ENCODE measurements at places on chromosomes 13 and 19. TPM values are rescaled to one million over a fixed set of nuclear protein-coding genes. Genes with fewer than 3 reads are reported as not detected.

DNA sequence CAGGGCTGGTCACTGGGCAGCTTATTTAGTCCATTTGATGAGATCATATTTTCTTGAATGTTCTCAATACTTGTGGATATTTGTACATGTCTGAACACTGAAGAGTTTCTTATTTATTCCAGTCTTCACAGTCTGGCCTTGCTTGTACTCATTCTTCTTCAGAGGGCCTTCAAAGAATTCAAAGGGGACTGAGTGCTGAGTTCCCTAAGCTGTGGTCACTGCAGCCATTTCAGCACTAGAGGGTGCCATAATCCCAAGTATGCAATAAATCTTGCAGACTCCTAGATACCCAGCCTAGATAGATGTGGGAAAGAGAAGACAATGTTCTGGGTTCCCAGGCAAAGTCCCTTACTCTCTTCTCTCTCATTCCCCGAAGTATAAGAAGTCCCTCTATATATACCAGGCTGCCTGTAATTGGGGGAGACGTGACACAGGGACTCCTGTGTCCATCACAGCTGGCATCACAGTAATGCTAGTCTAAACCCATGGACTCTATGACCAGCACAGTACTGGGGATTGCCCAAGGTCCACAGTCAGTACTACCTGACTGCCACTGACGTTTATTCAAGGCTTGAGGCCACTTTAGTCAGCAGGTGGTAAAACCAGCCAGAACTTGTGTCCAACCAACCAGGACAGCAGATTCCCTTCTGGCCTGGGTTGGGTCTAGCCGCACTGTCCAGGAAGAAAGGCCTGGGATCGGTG, 8.9 kb upstream of the VN1R1 start:
- DNase-seq, result no peak

- DNase-seq, result no peak
Measured at GRCh38 chr19:31023038-31023437, 326.2 kb downstream of the TSHZ3 start.

- DNase-seq, result no peak
Measured at GRCh38 chr19:30256496-30256850, 115.7 kb upstream of the ZNF536 start.

The ZNF738 gene
- 28.3 TPM for polyA plus RNA-seq
